Stimulated activated CD8-positive, alpha-beta memory T cell treated with anti-CD3 and anti-CD28 coated beads, Interleukin-4, amount 100 ng/mL, for 1 hour (primary cell): ENCODE measurements at places on chromosomes 7 and 10.

DNA sequence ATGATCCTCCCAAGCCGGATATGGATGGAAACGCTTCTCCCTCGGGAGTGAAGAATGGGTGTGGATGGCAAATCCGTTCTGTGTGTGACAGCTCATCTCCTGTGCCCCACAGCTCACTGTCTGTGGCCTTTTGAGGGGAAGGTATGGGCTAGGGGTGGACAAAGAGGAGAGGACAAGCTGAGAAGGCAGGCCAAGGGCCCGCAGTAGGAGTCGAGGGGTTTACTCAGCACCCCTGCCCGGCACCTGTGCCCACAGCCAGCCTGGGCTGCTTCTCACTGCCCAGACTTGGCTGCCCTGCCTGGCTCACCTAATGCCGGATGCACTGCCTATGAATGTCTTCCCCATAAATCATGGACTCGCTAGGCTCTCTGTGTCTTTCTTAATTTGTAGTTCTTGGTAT, 503.8 kb downstream of the TCERG1L start:
- DNase-seq, result no peak

- no peak for DNase-seq
Measured at GRCh38 chr7:44212581-44213184, 11.9 kb downstream of the YKT6 start.

GRCh38 chr7:38276096-38276877, 2.9 kb upstream of the TARP start:
- no peak for DNase-seq

GRCh38 chr7:106283831-106284713, 711 bp downstream of the NAMPT start:
- peak; percentile 21 for DNase-seq

GRCh38 chr10:116079355-116079754, 193.7 kb downstream of the GFRA1 start:
- DNase-seq, result no peak

DNA sequence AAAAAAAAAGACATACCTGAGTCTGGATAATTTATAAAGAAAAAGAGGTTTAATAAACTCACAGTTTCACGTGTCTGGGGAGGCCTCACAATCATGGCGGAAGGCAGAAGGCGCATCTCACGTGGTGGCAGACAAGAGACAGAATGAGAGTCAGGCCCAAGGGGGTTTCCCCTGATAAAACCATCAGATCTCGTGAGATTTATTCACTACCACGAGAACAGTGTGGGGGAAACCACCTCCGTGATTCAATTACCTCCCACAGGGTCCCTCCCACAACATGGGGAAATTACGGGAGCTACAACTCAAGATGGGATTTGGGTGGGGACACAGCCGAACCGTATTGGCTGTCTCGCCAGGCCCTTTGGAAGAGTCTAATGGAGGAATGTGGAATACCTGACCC, 9.0 kb upstream of the MAFK start:
- DNase-seq, result no peak

- DNase-seq, result no peak
Measured at GRCh38 chr7:6536262-6537260, 14.7 kb downstream of the GRID2IP start.

DNA sequence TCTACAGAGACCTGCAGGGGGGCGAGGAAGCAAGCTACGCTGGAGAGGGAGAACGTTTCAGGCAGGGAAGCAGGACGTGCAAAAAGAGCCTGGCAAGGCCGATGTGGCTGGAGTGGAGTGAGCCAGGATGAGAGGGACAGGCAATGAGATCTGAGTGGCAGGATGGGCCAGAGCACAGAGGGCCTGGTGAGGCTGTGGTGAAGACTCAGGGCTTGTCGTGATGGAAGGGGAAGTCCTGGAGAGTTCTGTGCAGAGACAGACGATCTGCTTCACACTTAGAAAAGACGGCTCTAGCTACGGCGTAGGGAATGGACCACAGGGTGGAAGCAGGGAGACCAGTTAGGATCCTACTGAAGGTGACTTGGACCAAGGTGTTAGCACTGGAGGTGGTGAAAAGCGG, 87.0 kb downstream of the SH3PXD2A start:
- no peak for DNase-seq

DNA sequence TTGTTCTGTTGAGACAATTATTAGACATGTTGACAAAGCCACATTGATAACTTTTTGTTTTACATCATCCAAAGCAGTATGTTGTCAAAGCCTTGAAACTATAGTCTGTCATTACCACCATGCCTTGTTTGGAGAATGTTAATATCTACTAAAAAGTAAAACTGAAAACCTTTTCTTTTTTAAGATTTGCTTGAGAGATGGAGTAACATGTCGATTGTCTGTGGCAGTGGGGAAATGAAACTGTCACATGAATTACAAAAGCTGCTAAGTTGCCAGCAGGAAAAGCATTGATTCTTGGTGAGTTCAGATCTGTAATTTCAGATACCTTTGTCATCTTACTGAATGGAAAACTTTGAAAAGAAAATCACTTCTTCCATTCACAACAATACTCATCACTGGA, 69.1 kb downstream of the TFPI2 start:
- DNase-seq, result no peak

- no peak for DNase-seq
Measured at GRCh38 chr10:131949041-131949862, 32.5 kb downstream of the BNIP3 start.

GRCh38 chr7:44607141-44608068, 978 bp downstream of the OGDH start:
- DNase-seq, result no peak

GRCh38 chr7:31107106-31108090, 55.3 kb downstream of the ADCYAP1R1 start:
- no peak for DNase-seq

DNA sequence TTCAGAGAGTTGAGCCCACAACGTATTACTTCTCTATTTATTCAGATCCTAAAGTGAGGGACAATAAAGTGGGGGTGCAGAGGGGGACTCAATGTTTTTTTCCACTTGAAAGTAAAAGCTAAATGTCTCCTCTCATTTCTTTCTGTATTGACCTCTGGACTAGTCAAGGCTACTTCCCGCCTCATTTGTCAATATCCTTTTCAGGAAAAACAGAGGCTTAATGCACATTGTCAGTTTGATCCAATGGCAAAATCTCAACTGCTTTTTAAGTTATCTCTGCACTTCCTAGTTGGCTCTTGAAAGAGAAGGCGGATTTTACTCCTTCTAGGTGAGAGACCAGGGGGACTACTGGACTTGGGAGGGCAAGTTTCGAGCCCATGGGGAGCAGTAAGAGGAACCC, 56.4 kb downstream of the HIPK2 start:
- DNase-seq, result no peak
